AG08395 (cell line): ENCODE measurements at places on chromosomes 4 and X.

DNA sequence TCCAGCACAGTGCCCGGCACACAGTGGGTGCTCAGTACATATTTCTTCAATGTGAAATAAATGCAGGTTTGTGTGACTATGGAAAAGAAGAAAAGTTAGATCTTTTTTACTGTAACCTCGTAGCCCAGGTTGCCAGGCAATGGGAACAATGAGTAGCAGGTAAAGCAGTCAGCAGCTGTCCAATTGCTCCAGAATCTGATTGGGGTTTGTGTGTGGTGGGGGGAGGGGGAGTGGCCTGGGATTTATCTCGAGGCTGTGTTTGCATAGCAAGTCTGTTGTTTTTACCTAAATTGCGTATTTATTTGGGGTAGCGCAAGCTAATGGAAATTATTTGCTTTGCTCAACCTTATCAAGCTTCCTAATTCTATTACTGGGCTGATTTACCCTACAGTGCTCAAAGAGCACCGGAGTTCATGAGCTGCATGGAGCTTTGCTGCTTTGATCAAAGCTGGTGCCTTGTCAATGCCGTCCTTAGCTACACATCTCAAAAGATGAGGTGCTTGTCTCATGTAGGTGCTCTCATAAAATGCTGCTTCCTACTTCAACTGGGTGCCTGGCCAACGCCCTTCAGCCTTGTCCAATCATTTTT lies 145.0 kb upstream of the DGKK start:
- no peak for DNase-seq

- no peak for DNase-seq
Measured at GRCh38 chrX:13994536-13995080, 35.1 kb downstream of the GEMIN8 start.

DNA sequence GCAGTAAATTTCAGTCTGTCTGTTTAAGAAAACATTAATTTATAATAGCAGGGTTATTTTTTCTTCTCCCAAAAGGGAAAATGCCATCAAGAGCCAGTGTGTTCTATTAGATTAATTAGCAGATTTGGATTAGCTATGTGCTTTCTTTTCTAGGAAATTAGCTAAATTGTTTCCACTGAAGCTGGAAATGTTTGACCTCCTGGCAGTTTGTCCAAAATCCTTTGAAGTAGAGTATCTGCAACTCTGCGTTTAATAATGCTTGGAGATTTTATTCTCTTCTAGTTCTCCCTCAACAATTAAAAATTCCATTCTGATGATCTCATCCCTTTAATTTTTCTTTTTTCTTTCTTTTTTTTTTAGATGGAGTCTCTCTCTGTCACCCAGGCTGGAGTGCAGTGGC lies 27.1 kb upstream of the HOPX start:
- DNase-seq, result no peak

DNA sequence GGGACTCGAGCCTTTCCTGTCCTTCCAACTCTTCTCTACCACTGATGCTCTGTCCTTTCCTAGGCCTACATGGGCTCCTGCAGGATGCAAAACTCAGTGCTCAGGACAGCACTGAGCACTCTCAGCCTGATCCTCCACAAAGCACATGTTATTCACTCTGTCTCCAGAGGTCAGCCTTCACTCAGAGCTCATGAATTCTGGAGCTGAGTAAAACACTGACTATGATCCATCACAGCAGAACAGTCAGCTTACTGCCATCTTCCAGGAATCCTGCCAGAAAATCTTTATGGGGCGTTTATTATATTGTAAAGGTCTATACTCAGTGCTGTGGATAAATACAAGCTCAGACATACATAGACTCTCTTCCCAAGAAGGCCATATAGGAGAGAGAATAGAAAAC lies 121.5 kb upstream of the CPEB2 start:
- DNase-seq, result no peak

- DNase-seq, result no peak
Measured at GRCh38 chr4:188492886-188493285, 353.6 kb downstream of the TRIML1 start.

DNA sequence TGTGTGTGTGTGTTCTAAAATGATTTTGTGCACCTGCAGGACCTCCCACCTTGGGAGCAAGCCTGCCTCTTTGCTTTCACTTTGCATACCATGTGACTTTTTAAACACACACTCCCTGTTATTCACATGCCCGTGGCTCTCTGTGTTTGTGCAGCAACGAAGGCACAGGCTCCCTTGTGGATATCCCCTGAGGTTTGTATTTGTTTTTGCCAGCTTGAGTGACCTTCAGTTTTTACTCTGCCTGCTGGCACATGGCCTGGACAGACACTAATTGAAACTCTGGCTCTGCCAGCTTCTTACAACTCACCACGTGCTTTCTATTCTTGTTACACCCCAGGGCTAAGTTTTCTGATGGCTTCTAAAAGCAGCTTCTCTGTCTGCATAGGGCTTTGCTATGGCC lies 885.8 kb downstream of the SH3BGRL start:
- no peak for DNase-seq
